NCI-H1092 (cell line): ENCODE measurements at places on chromosomes 7 and 10.

- DNase-seq, result no peak
Observed at GRCh38 chr10:14592566-14592965, 182.1 kb downstream of the FAM107B start.

DNA sequence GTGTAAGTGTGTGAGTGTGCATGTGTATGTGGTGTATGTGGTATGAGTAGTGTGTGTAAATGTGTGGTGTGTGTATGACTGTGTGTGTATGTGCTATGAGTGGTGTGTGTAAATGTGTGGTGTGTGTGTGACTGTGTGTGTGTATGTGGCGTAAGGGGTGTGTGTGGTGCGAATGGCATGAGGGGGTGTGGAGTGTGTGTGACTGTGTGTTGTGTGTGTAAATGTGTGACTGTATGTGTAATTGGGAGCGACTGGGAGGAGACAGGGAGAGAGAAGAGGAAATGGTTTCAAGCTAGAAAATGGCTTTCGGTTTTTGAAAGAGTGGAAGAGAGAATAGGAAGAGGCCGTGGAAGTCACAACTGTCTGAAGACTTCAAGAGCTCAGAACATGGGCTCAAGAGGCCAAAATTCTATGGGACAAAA lies 23.6 kb upstream of the GATAD1 start:
- no peak for DNase-seq

GRCh38 chr10:104903433-104903832 lies 262.3 kb downstream of the SORCS3 start:
- DNase-seq, result no peak

GRCh38 chr10:109929501-109930219 lies 6.3 kb upstream of the XPNPEP1 start:
- no peak for DNase-seq

- DNase-seq, result no peak
Observed at GRCh38 chr10:125343983-125344382, 183.6 kb upstream of the CTBP2 start.

GRCh38 chr10:12228851-12229250 lies 32.9 kb downstream of the CDC123 start:
- no peak for DNase-seq

DNA sequence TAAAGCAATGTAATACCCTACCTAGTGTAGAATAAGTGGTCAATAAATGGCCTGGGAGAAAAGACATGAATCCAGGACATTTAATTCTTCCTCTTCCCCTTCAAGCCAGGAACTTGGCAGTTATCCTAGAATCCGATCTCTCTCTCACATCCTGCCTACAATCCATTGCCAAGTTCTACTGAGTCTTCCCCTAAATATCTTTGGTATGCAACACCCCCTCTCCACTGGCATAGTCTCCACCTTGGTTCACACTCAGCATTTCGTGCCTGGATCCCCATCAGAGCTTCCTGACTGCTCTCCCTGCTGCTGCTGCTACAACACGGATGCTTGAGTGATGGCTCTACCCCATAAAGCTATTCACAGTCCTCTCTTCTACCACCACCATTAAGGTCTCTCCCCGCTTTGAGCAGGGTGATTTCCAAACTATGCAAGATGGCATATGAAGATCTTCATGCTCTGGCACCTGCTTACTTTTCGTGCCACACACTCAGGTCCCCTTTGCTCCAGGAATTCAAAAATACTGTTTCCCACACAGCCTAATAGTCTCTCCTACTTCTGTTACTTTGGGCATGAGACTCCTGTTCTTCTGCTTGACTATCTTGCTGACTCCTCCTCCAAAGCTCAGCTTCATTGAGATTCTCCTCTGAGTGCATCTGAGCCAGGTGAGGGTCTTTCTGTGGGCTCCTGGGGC lies 4.8 kb downstream of the ANK3 start:
- DNase-seq, result no peak

GRCh38 chr10:60708666-60709065 lies 69.6 kb upstream of the CDK1 start:
- DNase-seq, result no peak

DNA sequence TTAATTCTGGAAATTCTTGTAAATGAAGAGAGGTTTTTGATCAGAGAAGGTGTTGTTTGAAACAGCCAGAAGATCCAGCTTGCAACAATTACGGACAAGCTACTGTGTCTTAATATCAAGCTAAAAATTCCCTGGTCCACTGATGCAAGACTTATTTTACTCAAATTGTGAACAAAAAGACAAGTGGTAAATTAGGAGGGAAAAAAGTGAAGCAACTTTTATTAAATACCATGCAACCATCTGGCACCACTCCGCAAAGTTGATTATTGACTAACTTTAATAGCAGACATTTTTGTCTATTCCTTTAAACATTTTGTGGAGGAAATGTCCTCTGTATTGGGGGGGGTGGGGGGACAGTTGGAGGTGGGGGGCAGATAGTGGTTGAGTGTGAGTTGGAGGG lies 5.1 kb upstream of the CAV2 start:
- no peak for DNase-seq

DNA sequence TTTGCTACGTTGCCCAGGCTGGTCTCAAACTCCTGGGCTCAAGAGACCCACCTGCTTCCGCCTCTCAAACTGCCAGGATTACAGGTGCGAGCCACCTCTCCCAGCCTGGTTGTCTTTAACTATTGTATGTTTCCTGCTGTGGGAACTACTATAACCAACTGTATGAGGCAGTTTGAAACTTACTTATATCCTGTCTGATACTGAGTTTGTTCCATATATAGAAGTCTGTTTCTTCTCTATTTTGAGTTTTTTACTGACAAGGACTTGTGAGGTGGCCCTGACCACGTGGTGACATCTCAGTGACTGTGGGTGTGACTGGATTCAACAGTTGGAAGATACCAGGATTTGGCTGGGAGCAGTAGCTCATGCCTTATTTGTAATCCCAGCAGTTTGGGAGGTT lies 14.2 kb downstream of the FBH1 start:
- DNase-seq, result no peak

DNA sequence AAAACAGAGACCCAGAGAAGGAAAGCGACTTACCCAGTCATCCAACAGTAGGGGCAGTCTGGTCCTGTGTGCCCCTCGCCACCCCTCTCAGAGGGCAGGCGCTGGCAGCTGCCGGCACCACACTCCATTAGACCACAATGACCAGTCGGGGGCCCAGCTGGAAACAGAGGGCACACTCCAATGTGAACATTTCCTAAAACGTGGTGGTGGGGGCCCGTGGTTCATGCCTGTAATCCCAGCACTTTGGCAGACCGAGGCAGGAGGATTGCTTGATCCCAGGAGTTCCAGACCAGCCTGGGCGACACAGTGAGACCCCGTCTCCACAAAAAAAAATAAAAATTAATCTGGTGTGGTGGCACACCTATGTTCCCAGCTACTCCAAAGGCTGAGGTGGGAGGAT lies 912 bp upstream of the OAT start:
- no peak for DNase-seq

GRCh38 chr7:29815181-29816105 lies 9.1 kb downstream of the WIPF3 start:
- no peak for DNase-seq

GRCh38 chr10:113520690-113521474 lies 32.0 kb upstream of the HABP2 start:
- peak; percentile 29 for DNase-seq

- no peak for DNase-seq
Observed at GRCh38 chr7:114979803-114980507, 58.1 kb downstream of the MDFIC start.

DNA sequence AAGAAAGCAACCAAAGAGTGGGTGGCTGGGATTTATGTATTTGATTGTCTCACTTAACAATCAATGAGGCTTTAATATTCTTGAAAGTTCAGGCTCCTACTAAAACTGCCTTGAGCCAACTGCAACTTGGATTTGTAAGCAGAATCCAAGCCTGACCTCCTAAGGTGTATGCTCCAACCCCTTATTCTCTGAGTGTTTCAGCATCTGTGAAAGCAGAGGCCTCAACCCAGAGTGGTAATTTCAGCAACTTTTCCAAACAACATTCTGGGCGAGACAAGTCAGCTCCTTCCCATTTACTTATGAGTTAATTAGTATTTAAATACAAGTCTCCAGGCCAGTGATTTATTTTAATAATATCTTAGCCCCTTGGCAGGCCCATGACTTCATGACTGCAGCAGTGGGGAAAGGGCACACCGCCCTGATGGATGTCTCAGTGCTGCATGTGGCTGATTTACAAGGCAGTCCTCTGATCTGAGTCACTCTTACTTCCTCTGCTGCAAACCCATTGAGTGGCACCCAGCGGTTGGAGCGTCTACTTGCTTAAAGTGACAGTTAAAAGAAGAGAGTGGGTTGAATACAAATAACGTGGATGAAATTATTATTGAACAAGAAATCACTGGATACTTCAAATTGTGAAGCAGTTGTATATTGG lies 209.1 kb downstream of the TRIL start:
- no peak for DNase-seq

DNA sequence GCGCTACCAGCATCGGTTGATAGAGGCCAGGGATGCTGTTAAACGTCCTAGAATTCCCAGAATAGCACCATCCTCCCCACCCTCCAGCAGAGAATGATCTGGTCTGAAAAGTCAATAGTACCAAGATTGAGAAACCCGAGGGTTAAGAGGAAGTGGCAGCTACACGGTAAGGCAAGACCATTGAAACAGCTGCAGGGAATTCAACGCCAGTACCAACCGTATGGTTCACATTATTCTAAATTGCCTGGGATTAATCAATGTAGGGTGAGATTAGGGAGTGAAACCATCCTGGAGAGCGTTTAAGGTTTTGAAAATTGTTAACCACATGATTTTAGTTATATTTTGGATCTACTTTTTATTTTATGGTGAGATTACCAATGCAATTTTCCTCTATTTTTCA lies 352.2 kb downstream of the PRPF18 start:
- DNase-seq, result no peak

- no peak for DNase-seq
Observed at GRCh38 chr7:100141555-100141949, 7.2 kb upstream of the LAMTOR4 start.

GRCh38 chr10:79019441-79020014 lies 49.2 kb upstream of the ZMIZ1 start:
- DNase-seq, result no peak

- DNase-seq, result no peak
Observed at GRCh38 chr10:70906031-70906783, 17.8 kb upstream of the PCBD1 start.

GRCh38 chr10:62054408-62054807 lies 152.9 kb downstream of the ARID5B start:
- no peak for DNase-seq

GRCh38 chr7:50832744-50833143 lies 50.0 kb upstream of the GRB10 start:
- no peak for DNase-seq

GRCh38 chr7:37945336-37945735 lies 24.9 kb downstream of the EPDR1 start:
- no peak for DNase-seq

GRCh38 chr7:28298870-28299518 lies 113.3 kb upstream of the CREB5 start:
- peak; percentile 75 for DNase-seq

- no peak for DNase-seq
Observed at GRCh38 chr7:46288861-46289260, 367.8 kb upstream of the IGFBP3 start.

DNA sequence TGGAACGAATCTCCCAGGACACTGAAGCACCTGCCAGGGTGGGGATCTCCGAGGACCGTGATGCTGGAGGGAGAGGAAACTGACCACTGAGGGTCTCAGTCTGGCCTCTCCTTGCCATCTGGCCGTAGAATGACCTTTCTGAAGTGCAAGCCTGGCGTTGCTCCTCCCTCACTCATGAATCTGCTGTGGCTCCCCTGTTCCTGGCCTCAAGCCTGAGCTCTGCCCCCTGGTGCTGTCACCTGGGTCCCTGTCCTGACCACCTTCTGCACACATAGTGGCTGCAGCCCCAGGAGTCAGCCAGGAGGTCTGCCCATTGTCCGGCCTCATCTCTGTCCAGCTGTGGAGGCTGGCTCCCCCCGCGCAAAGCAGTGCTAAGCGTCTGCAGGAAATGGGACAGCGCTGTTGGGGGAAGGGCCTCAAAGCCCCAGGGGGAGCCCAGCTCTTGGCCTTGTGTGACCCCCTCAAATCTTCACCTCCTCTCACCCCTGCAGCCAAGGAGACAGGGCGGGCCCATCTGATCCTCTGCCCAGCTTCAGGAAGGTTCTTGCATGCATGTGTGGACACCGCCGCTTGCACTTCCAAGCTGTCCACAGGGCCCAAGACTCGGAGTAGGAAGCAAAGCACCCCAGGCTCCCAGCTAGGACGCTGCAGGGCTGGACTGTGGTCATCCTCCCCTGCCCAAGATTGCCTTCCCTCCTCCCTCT lies 65.7 kb downstream of the MYL10 start:
- DNase-seq, result no peak

DNA sequence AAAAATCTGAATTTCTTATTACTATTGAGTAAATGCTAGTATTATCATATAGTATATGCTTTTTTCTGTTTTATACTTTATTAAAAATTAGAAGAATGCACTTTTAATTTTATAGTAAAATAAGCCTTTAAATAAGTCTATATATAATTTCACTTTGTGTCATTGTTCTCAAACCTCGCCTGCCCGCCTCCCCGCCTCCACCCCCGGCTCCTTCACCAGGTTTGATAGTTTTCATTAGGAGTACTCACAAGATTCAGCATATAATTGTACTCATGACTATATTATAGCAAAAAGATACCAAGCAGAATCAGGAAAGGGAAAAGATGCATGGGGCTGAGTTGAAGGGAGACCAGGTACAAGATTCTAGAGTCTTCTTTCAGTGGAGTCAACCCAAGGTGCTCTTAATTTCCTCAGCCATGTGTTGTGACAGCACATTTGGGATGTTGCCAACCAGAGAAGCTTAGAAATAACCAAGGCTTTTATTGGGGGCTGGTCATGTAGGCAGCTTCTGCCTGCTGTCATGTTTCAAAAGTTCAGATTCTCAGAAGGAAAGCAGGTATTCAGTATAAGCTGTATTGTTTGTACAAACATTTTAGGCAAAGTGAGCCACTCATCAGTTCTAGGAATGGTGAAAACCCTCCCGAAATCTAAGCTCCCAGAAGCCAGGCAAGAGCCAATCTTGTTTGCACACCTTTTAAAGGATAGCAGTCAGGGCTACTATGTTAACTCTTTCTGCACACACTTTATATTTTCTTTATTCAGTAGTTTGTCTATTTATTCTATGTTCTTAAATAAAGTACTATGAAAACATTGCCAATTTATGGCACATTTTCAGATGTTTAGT lies 12.3 kb downstream of the NHLRC2 start:
- DNase-seq, result no peak

DNA sequence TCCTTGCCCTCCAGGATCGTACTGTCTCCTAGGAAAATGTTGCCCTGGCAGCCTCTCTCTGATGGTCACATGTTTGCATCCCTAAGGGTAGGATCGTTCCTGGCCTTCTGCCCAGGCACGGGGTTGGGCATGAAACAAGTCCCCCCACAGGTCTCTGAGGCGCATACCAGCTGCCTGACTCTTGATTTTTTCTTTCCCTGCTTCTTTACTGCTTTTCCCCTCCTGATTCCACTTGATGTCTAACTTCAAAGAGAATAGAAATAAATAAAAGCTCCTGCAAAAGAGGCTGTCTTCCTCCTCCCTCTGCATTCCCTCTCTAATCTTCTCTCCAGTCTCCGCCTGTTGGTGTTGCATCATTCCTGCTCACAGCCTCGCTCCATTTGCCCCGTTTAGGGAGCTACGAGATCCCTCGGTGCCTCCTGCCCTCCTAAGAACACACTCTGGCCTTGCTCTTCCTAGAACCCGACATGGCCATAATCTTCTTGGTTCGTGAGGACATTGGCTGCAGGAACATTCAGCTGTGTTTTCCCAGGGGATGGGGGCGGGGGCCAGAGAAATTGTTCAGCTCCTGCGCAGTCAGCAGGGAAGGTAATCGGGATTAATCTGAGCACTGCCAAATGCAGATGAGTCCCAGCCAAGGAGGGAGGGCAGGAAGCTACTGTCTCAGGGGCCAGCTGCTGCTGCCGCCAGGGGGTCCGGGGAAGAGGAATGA lies 26.0 kb downstream of the LEP start:
- DNase-seq, result peak; percentile 83

GRCh38 chr10:22252224-22252800 lies 34.5 kb upstream of the EBLN1 start:
- no peak for DNase-seq
